ENCODE measurements at places on chromosomes 4 and X. TPM values are rescaled to one million over a fixed set of nuclear protein-coding genes. Genes with fewer than 3 reads are reported as not detected.

DNA sequence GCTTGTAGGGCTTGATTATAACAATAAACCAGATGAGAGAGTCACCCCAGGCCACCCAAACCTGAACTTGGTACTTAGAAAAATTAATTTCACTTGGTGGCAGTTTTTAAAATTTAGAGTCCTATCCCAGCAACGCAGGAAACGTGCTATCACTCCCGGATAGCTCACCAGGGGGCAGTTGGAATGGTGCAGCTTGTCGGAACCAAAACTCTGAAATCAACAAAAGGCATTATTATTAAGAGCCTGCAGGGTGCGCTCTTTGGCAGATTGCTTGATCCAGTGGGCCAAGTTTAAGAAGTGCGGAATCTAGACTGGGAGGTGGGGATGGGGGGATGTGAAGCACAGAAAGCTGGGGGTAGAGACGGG is 2.4 kb downstream of the FRAS1 start:
- DNase-seq: peak; percentile 72
- peaks cover 25% of the 10 kb centered on the region for H3K4me1 ChIP-seq
- H3K36me3 ChIP-seq: no peaks in the 10 kb centered on the region
- H3K27ac ChIP-seq: peak overlapping the region; percentile 50
- peaks cover 14% of the 10 kb centered on the region for H3K27me3 ChIP-seq
- peak overlapping the region; percentile 91 for H3K4me3 ChIP-seq

DNA sequence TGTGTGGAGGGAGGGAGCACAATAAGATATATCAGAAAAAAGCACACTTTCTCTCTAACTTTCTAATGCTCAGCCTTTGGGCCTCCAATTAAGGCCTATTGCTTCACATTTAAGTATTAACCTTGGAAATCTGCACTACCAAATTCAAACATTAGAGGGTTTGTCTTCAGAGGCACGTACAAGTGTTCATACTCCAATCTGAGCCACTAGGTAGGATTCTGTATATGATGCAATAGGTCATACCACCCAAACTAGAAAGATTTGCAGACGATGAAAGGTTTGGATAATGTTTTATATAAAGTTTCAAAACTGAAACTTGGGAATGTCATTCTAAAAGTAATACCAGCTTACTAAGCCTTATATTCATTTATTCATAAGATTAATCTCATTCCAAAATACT is 106.4 kb downstream of the MID1 start:
- H3K27ac ChIP-seq: no peak overlapping the region
- H3K4me3 ChIP-seq: no peak overlapping the region
- no peak for DNase-seq
- peaks cover 3% of the 10 kb centered on the region for H3K36me3 ChIP-seq

DNA sequence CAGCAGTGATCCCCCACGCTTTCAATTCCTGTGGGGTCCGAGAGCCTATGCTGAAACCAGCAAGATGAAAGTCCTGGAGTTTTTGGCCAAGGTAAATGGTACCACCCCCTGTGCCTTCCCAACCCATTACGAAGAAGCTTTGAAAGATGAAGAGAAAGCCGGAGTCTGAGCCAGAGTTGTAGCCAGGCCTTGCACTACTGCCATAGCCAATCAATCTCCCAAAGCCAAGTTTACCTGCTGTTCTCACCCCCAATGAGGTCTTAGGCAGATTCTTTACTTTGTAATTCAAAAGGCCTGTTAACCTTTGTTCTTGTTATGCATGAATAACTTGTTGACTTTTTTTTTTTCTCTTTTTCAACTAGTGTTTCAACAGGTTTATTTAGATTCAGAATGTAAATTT is 4.0 kb downstream of the MAGEB2 start:
- peaks cover 3% of the 10 kb centered on the region for H3K27me3 ChIP-seq
- no peaks in the 10 kb centered on the region for H3K4me1 ChIP-seq
- H3K36me3 ChIP-seq: no peaks in the 10 kb centered on the region
- no peak overlapping the region for H3K4me3 ChIP-seq
- no peak overlapping the region for H3K27ac ChIP-seq

- no peak overlapping the region for H3K27ac ChIP-seq
- H3K27me3 ChIP-seq: peaks cover 1% of the 10 kb centered on the region
These were observed 167.7 kb downstream of the PJA1 start for GRCh38 chrX:68997511-68997910.

DNA sequence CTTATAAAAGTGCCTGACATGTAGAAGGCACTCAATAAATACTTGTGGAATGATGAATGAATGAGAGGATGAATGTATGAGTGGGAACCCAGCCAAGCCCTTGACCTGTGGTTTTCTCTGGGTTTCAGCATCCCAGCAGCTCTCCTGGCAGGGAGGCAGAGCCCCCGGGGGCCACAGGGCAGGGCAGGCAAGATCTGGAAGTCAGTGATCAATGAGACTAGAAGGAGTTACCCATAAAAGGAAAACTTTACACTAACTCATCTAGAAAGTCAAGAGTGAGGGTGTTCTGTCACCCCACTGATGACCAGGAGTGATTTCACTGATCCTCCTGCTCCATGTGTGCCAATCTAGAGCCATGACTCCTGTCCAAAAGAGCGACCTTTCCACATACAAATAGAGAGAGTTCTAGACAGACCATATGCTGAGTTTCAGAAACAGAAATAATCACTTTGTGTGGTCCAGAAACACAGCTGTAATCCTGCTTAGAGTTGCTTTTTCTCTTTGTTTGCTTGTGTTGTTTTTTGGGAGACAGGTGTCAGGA is 37.4 kb downstream of the MGARP start:
- H3K4me3 ChIP-seq: no peak overlapping the region
- H3K4me1 ChIP-seq: no peaks in the 10 kb centered on the region
- no peak overlapping the region for H3K27ac ChIP-seq
- no peak for DNase-seq

DNA sequence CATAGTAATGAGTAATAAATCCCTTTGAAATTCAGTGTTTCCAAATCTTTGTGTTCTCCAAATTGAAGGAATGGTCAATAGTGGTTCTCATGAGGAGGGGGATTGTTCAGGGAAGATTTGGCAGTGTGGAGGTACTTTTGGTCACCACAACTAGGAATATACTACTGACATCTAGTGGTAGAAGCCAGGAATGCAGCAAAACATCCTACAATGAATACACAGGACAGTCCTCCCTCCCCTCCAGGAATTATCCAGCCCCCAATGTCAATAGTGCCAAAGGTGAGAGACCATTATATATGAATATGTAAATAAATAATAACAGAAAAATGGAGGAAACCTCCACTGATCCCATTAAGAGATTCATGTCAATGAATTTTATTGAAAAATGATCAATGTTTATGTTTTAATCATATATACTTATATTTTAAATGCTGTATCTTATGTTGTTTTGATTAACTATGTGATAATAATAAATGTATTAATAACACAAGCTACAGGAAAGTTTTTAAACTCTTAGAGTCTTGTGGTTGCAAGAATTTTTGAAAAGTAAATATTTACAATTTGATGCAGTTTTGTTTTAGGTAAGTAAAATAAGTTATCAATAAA is 14.4 kb upstream of the FAM9A start:
- no peaks in the 10 kb centered on the region for H3K36me3 ChIP-seq
- H3K4me1 ChIP-seq: no peaks in the 10 kb centered on the region
- H3K4me3 ChIP-seq: no peak overlapping the region
- H3K27me3 ChIP-seq: peaks cover 2% of the 10 kb centered on the region
- peak; percentile 50 for DNase-seq

DNA sequence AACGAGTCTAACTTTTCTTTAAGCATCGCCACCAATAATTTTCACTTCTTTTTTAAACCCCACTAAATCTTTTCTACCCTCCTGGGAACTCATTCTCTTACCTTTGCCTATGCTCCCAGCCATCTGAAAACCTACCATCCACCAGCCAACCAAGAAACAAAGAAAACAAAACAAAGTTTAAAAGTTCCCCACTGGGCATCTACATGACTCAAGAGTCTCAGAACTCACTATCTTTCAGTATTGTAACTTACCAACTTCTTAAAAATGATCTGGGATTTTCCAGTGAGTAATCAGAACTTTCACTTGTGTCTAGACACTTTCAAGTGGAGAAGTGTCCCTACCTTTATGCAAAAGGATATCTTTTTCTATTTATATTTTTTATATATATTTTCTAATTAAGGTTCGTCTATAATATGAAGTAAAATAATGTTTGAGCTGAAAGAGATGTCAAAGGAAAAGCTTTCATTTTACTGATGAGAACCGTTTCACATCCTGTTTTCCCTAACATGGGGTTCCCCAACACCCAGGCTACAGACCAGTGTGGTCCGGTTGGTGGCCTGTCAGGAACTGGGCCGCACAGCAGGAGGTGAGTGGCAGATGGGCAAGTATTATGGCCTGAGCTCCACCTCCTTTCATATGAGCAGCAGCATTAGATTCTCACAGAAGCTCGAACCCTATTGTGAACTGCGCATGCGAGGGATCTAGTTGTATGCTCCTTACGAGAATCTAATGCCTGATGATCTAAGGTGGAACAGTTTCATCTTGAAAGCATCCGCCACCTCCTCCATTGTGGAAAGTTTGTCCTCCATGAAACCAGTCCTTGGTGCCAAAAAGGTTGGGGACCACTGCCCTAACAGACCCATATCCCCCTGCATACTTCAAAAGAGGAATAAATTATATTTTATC is 9.8 kb upstream of the TIGD2 start:
- no peak overlapping the region for H3K27ac ChIP-seq
- no peaks in the 10 kb centered on the region for H3K36me3 ChIP-seq
- no peak overlapping the region for H3K4me3 ChIP-seq
- no peaks in the 10 kb centered on the region for H3K27me3 ChIP-seq

DNA sequence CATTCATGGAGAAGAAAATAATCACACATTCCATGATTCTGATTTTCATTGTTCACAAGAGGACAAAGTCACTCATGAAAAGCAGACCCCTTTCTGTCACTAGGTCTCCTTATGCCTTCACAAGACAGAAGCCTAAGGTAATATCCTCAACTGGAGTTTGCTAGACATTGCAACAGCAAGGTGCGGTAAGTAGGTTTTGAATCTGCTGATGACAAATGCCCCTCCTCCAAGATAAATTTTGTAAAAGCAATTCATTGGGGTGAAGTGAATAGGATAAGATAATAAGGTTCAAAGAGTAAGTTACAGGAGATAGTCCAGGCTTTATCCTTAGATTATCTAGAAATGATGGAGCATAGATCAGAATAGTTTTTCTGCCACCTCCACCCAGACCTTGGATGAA is 16.1 kb upstream of the CYP2U1 start:
- no peaks in the 10 kb centered on the region for H3K27me3 ChIP-seq
- H3K27ac ChIP-seq: no peak overlapping the region
- H3K4me3 ChIP-seq: no peak overlapping the region
- no peak for DNase-seq

GRCh38 chrX:75335127-75335458 is 61.2 kb downstream of the UPRT start:
- no peak overlapping the region for H3K4me3 ChIP-seq
- H3K27ac ChIP-seq: no peak overlapping the region
- H3K27me3 ChIP-seq: no peaks in the 10 kb centered on the region
- H3K4me1 ChIP-seq: no peaks in the 10 kb centered on the region
- peaks cover 42% of the 10 kb centered on the region for H3K36me3 ChIP-seq

- no peaks in the 10 kb centered on the region for H3K36me3 ChIP-seq
- no peak overlapping the region for H3K4me3 ChIP-seq
- DNase-seq: no peak
- H3K4me1 ChIP-seq: no peaks in the 10 kb centered on the region
These were observed 17.8 kb upstream of the HUWE1 start for GRCh38 chrX:53704294-53704693.

GRCh38 chr4:181301735-181302710 is 941.2 kb upstream of the TENM3 start:
- H3K27ac ChIP-seq: no peak overlapping the region
- H3K36me3 ChIP-seq: no peaks in the 10 kb centered on the region
- no peak overlapping the region for H3K4me3 ChIP-seq
- no peaks in the 10 kb centered on the region for H3K27me3 ChIP-seq
- DNase-seq: peak; percentile 39

GRCh38 chr4:91963486-91963885 is 340.3 kb upstream of the GRID2 start:
- no peaks in the 10 kb centered on the region for H3K4me1 ChIP-seq
- no peak overlapping the region for H3K27ac ChIP-seq
- no peaks in the 10 kb centered on the region for H3K27me3 ChIP-seq
- no peaks in the 10 kb centered on the region for H3K36me3 ChIP-seq
- no peak for DNase-seq

DNA sequence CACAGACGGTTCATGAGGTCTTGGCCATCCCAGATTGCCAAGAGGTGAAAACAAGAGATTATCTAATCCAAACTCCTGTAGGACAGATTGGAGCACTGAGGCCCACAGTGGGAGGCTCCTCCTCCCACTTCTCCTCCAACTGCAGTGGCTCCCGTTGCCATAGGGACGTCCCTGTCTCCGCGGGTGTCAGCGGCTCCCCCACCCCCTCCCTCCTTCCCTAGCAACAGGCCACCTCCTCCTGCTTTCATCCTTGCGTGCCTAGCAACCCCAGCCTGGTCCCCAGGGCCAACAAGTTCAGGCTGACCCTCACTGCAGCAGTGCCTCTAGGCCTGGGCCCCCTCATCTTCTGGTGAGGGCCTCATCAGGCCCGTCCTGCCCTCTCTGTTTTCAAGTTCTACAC is 6.8 kb upstream of the IQSEC2 start:
- peaks cover 13% of the 10 kb centered on the region for H3K27me3 ChIP-seq
- no peak for DNase-seq
- H3K4me3 ChIP-seq: no peak overlapping the region

DNA sequence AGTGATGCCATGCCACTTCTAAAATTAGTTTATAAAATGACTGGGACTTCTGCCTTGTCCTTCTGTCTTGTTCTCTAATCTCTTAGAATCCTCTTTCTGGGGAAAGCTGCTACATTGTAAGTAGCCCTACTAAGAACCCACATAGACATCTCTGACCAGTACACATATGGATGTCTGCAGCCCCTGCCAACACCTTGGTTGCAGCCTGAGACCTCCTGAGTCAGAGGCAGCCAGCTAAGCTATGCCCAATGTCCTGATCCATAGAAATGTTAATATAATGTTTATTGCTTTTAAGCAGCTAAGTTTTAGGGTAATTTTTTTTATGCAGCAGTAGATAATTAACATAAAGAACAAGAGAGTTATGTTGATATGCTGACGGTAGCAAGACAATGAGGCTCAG is 1029.5 kb upstream of the INTU start:
- no peaks in the 10 kb centered on the region for H3K4me1 ChIP-seq
- no peak overlapping the region for H3K4me3 ChIP-seq

Gene PGAM4
- total RNA-seq: not detected

Gene HSFX4
- not detected for total RNA-seq

Gene DIPK2B
- total RNA-seq: 286 TPM

Gene FRMD7
- not detected for total RNA-seq

Gene KIAA1210
- not detected for total RNA-seq

Gene ETDA
- not detected for total RNA-seq

Gene ASB5
- not detected for total RNA-seq

All from endothelial cell (in vitro differentiated cells).